ENCODE measurements at places on chromosomes 5 and 9. TPM values are rescaled to one million over a fixed set of nuclear protein-coding genes. Genes with fewer than 3 reads are reported as not detected.

The OLFM1 gene
- 25.2 TPM for total RNA-seq

The GABRA1 gene
- total RNA-seq = not detected

The RAI14 gene
- total RNA-seq = 16.4 TPM

The KCNIP1 gene
- total RNA-seq = not detected

The DPH7 gene
- 39.8 TPM for total RNA-seq

The IFNA13 gene
- total RNA-seq = not detected

The SLC34A1 gene
- total RNA-seq = not detected

The ZSWIM6 gene
- total RNA-seq = 26.4 TPM

The DMRT3 gene
- total RNA-seq = not detected

The PCDHGB3 gene
- total RNA-seq = 2.5 TPM

The TOPORS gene
- 23.3 TPM for total RNA-seq

The UNC13B gene
- 22.9 TPM for total RNA-seq

The CBY3 gene
- total RNA-seq = not detected

The IFNK gene
- total RNA-seq = not detected

The PCDHA9 gene
- total RNA-seq = 0.56 TPM

The GLRA1 gene
- not detected for total RNA-seq

The PCDHA13 gene
- total RNA-seq = 0.96 TPM

The SUSD3 gene
- total RNA-seq = 6.8 TPM

The PPP2R2B gene
- total RNA-seq = 0.84 TPM

The AFAP1L1 gene
- total RNA-seq = 44.1 TPM

The FRMPD1 gene
- total RNA-seq = 0.95 TPM

The SLC31A2 gene
- total RNA-seq = 95.5 TPM

The PCDHB6 gene
- total RNA-seq = 0.38 TPM

The SLC36A3 gene
- not detected for total RNA-seq

The IL5 gene
- not detected for total RNA-seq

The RANBP3L gene
- total RNA-seq = 3.5 TPM

The CCNI2 gene
- not detected for total RNA-seq

The PRRX2 gene
- 4.1 TPM for total RNA-seq
